ENCODE measurements at places on chromosomes 1 and 21.

DNA sequence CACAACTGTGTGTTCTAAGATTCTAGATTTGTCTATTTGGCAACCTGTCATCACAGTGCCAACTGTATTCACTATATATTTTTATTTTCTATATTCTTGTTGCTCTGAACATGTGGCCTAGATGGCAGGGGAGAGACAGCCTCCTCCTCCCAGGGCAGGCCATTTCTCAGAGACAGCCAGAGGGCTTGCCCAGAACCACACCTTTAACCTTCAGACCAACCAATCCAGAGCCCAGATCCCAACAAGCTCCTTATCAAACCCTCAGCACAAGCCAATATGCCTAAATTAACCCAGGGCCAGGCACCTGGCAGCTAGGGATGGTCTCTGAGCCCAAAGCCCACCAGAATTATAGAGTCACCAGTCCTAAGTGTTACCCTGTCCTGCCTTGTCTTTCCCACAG, 19.3 kb downstream of the TRIM11 start:
- no peaks in the 10 kb centered on the region for H3K36me3 ChIP-seq
- no peaks in the 10 kb centered on the region for H3K4me1 ChIP-seq
- H3K4me3 ChIP-seq = no peak overlapping the region
- no peak for DNase-seq

GRCh38 chr1:18836654-18837053, 22.8 kb downstream of the TAS1R2 start:
- no peak for DNase-seq
- H3K27ac ChIP-seq = no peak overlapping the region
- H3K4me3 ChIP-seq = no peak overlapping the region
- no peaks in the 10 kb centered on the region for H3K36me3 ChIP-seq
- H3K27me3 ChIP-seq = peaks cover 10% of the 10 kb centered on the region
- no peaks in the 10 kb centered on the region for H3K4me1 ChIP-seq

DNA sequence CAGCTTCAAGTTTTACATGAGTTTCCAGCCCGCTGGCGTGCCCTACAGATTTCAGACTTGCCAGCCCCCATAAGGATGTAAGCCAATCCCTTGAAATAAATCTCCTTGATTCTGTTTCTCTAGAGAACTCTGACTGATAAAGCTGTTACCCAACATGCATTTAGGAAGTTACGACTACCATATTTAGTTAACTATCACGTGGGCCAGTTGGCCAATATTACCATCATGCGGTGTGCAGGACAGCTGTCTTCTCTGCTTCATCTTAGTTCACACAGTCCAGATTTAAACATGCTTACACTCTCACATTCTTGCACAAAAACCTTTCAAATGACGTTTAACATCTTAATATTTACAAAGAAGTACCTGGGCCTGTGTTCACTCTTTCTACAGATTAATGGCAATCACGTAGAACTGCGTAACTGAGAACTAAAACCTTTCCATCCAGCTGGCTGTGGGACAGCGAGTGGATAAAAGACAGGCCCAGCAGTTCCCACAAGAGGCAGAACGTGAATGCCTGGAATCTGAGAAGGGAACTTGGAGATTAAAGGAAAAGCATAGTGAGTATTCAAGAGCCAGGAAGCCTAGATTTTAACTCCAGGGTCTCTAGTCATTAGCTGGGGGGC, 20.8 kb downstream of the FAM177B start:
- no peaks in the 10 kb centered on the region for H3K36me3 ChIP-seq
- DNase-seq = no peak
- no peak overlapping the region for H3K27ac ChIP-seq
- peaks cover 15% of the 10 kb centered on the region for H3K4me1 ChIP-seq
- no peak overlapping the region for H3K4me3 ChIP-seq
- no peaks in the 10 kb centered on the region for H3K27me3 ChIP-seq

- no peak overlapping the region for H3K4me3 ChIP-seq
- no peak for DNase-seq
- H3K4me1 ChIP-seq = peaks cover 14% of the 10 kb centered on the region
- no peaks in the 10 kb centered on the region for H3K36me3 ChIP-seq
- H3K27ac ChIP-seq = no peak overlapping the region
Measured at GRCh38 chr1:185368313-185368855, 51.3 kb upstream of the IVNS1ABP start.

GRCh38 chr21:37862536-37862935, 53.7 kb downstream of the KCNJ6 start:
- no peaks in the 10 kb centered on the region for H3K4me1 ChIP-seq
- H3K27me3 ChIP-seq = no peaks in the 10 kb centered on the region

DNA sequence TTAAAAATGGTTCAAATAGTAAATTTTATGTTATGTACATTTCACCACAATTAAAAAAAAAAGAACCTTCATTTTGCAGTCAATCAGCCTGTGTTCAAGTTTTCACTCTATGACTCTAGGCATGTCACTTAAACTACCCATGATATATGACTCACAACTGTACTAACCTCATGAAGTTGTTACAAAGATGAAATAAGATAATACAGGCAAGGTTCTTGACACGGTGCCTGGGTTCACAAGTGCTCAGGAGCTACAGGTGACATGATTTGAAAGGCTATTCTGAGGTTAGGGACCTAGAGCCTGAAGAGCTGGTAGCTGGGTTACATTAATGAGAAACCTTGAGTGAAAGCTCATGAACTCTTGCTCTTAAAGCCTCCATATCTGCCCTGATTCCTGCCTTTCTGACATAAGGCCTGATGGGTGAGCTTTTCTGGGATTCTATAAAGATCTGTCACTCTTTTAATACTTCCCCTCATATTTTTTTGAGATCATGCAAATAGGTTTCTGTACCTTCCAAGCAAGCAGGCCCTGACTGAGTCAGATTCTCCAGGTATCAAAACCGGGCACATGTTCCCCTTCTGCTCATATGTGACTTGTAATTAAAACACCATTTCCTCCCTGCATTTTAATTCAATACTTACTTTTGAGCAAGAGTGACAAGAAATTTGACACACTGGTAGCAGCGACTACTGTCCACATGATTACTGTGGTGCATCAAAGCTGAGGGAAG, 34.0 kb downstream of the PCSK9 start:
- H3K27me3 ChIP-seq = no peaks in the 10 kb centered on the region
- no peak for DNase-seq
- H3K36me3 ChIP-seq = peaks cover 31% of the 10 kb centered on the region
- no peak overlapping the region for H3K4me3 ChIP-seq
- H3K4me1 ChIP-seq = no peaks in the 10 kb centered on the region

- no peaks in the 10 kb centered on the region for H3K36me3 ChIP-seq
- no peak for DNase-seq
- peaks cover 12% of the 10 kb centered on the region for H3K27me3 ChIP-seq
- no peaks in the 10 kb centered on the region for H3K4me1 ChIP-seq
Measured at GRCh38 chr1:236691348-236691747, 5.0 kb downstream of the ACTN2 start.

DNA sequence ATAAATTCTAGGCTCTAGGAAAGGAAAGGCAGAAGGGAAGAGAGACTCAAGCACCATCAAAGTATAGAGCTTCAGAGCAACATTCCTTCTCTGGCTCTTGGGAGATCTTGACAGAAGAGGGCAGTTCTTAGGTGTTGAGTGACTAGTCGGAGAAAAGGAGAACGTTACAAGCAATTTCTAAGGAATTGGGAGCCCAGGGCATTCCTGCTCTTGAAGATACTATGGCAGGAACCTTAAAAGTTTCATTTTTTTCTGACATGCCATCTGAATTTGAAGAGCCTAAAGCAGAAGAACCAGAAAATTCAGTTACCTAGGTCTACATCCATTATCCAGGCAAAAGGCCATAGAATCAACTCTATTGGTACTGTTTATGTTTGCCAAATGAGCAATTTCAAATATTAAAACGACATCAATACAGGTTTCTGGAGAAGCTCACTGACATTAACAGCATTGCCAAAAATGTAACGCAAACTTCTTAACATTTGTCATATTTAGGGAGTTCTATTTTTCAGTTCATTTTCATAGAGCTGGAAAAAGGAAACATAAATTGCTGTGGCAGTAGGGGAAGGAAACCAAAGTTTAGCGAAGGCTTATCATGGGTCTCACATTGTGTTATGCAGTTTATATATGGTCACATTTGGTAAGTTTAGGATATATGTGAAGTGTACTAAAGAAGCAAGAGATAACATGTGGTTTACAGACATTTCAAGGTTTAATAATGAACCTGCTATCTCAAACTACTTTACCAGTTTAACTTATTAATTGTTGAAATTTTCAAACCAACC, 210.1 kb upstream of the NRIP1 start:
- peaks cover 6% of the 10 kb centered on the region for H3K4me1 ChIP-seq
- H3K27ac ChIP-seq = no peak overlapping the region
- H3K36me3 ChIP-seq = no peaks in the 10 kb centered on the region
- H3K4me3 ChIP-seq = no peak overlapping the region
- H3K27me3 ChIP-seq = no peaks in the 10 kb centered on the region
- no peak for DNase-seq

DNA sequence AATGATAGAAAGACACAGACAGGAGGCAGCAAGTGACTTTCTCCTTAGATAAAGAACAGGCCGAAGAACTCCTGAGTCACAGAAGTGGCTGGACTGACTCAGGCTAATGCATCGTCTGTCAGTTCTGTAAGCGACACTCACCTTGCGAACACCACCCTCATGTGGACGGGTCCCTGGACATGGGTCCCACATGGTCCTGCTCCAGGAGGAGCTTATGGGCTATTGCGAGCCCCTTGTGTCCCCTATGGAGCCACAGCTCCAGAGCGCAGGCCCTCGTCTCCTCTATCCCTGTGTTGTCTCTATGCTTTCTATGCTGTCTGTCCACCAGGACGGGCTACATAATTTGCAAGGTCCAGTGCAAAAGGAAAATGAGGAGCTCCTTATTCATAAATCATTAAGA, 85.8 kb downstream of the TRABD2B start:
- no peak for DNase-seq
- H3K27me3 ChIP-seq = no peaks in the 10 kb centered on the region
- H3K27ac ChIP-seq = no peak overlapping the region
- H3K4me1 ChIP-seq = peaks cover 10% of the 10 kb centered on the region
- H3K4me3 ChIP-seq = no peak overlapping the region
- H3K36me3 ChIP-seq = no peaks in the 10 kb centered on the region

DNA sequence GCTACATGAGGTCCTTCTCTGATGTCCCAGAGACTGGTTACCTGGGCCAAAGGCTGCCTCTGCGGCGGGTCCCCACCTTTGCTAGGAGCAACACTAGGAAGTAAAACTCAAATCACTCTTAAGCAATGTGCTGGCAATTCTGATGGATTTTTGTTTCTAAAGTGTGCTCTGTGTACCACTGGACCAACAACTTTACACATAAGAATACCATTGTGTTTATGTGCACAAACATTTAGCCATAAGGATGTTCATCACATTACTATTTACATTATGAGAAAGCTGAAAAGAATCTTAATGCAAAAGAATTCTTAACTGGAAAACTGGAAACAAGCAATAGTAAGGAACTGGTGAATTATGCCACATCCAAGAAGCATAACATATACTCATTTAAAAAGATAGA, 38.6 kb downstream of the SSBP3 start:
- no peak for DNase-seq
- H3K27me3 ChIP-seq = no peaks in the 10 kb centered on the region
- H3K4me3 ChIP-seq = no peak overlapping the region
- peaks cover 17% of the 10 kb centered on the region for H3K4me1 ChIP-seq
- H3K27ac ChIP-seq = no peak overlapping the region
- H3K36me3 ChIP-seq = no peaks in the 10 kb centered on the region

DNA sequence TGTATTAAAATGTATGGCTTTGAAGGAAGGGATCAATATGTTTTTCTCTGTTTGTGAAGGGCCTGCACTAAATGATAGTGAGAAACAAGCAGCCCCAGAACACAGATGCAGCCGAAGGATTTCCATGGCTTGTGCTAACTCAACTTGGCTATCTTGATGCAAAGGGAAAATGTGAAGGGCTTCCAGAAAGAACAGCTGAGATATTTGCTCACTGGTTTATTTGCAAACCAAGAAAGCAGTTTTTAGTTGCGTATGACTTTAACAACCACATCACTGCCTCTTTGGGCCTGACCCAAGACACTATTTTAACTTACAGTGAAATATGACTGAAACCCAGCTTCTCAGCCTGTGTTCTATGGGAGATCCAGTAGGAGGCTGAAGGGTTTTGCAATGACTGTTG, 369.9 kb downstream of the SETD4 start:
- H3K27ac ChIP-seq = no peak overlapping the region
- no peak overlapping the region for H3K4me3 ChIP-seq
- H3K4me1 ChIP-seq = no peaks in the 10 kb centered on the region
- DNase-seq = no peak
- no peaks in the 10 kb centered on the region for H3K36me3 ChIP-seq

DNA sequence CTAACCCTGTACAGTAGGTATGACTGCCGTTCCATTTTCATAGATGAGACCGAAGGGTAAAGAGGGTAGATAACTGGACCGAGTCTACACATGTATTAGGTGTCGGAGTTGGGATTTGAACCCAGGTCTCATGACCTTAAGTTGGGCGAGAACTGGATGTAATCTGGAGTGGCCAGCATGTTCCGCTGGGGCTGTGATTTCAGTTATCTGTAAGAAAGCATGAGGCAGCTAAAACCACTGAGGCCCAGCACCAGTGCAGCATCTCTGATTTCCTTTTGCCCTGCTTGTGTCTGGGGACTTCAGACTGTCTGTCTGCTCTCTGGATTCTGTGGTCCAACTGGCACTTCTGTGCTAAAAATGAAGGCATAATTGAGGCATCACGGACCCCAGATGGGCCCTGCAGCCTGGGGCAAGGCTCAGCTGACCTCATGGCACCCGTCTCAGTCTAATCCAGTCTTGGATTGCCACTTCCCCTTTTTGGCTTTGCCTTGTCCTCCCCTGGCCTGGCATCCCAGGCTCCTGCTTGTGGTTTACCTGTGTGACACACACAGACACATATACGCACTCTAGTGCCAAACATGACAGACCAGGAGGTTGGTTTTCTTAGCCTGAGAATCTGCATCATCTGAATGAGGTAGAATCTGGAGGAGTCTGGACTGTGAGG, 180.2 kb downstream of the KIF26B start:
- H3K4me3 ChIP-seq = no peak overlapping the region
- no peak overlapping the region for H3K27ac ChIP-seq
- H3K27me3 ChIP-seq = no peaks in the 10 kb centered on the region
- DNase-seq = no peak
- H3K4me1 ChIP-seq = peaks cover 8% of the 10 kb centered on the region

- H3K36me3 ChIP-seq = no peaks in the 10 kb centered on the region
- peaks cover 38% of the 10 kb centered on the region for H3K4me1 ChIP-seq
- H3K27ac ChIP-seq = peak overlapping the region; percentile 90
Measured at GRCh38 chr1:202805886-202806844, 2.1 kb downstream of the KDM5B start.

DNA sequence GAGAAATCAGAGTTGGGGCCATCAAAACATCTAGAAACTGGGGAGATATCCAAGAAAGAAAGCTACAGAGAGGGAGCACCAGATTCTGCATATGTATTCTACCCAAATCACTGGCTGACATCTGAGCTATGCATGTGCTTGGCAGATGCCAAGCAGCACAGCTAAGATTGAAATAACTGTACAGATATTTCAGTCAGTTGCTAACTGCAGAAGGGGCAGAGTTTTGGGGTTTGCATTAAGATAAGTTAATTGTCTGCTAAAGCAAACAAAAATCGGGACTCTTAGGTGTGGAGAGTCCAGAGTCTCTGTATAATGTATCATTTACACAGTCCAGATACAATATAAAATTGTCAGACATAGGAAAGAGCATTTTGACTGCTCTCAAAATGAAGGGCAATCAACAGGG, 437.1 kb downstream of the PTBP2 start:
- H3K27me3 ChIP-seq = no peaks in the 10 kb centered on the region
- no peak overlapping the region for H3K27ac ChIP-seq
- H3K36me3 ChIP-seq = no peaks in the 10 kb centered on the region
- H3K4me1 ChIP-seq = no peaks in the 10 kb centered on the region
